ENCODE measurements at places on chromosomes 1 and 21.
A peak's percentile ranks its signal among the peaks of the same experiment; 100 is the strongest.

DNA sequence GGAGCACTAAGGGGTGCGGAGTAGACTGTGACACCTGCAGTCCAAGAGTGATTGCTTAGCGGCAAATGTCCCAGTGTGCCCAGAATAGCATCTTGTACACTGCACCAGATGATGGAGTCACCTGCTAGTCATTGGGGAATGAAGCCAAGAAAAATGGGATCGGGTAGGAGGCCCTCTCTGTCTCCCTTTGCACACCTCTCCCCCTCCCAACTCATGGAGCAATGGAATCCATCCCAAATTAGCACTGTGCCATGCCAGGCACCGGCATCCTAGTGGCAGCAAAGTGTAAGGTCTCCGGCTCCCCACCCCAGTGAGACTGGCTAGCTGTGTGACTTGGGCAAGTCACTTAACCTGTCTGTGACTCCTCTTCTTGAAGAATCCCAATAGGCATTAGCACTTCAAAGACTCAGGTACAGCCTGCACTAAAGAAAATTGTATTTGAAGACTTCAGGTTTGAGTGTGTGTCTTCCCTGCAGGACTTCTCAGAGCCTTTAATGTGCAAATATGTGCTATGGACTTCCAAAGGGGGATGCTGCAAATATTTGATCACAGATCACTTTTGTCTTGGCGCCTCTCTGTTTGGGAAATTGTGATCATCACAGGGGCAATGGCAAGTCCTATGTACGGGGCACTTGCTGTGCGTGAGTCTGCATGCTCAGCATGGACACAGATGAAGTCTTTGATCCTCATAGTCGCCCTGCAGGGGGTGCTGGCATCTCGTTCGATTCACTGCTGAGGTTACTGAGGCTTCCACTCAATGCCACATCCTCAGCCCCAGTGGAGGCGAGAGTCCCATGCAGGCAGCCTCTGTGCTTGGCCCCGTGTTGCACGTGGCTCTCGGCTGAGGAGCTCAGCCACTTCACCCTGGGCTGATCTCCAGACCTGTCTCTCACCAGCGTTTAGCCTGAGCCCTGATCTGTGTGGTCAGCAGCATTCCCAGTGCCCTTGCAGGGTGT is 272.9 kb upstream of the C1orf174 start:
- DNase-seq = no peak

DNA sequence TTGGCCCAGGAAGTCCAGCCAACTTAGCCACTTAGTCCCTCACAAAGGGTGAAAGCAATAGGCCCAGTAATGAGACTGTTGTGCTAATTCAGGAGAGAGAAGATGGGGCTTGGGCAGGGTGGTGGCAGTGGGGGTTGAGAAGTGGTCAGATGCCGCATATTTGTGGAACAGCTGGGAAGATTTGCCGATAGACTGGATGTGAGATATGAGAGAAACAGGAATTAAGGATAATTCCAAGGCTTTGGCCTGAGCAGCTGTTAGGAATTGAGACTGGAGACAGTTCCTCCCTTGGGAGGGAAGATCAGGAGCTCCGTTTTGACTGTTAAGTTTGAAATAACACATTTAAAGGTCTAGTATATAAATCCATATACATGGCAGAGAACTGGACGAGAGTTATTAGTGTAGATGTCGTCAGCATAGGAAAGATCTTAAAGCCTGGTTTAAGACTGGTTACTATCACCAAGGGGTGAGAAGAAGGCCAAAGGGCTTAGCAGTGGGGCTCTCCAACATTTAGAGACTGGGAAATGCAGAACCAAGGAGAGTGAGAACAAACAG is 323.7 kb upstream of the FAM78B start:
- DNase-seq = no peak

GRCh38 chr1:47554901-47555300 is 117.1 kb downstream of the FOXD2 start:
- no peak for DNase-seq

DNA sequence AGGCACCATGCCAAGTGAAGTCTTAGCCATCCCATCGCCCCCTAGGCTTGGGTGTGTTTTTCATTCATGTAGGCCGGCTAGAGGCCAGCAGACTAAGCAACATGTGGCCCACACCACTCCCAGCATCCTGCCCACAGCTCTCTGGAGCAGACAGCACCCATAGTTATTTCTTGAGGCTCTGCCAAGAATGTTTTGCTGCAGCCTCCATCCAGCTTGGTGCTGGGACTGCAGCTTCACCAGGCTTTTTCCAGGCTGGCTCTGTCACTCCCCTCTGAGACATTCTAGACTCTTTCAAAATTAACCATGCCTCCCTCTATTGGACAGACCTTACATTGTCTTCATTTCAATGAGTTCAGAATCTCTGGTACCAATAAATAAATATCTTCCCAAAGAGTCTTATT is 104.2 kb downstream of the DUSP10 start:
- no peak for DNase-seq

DNA sequence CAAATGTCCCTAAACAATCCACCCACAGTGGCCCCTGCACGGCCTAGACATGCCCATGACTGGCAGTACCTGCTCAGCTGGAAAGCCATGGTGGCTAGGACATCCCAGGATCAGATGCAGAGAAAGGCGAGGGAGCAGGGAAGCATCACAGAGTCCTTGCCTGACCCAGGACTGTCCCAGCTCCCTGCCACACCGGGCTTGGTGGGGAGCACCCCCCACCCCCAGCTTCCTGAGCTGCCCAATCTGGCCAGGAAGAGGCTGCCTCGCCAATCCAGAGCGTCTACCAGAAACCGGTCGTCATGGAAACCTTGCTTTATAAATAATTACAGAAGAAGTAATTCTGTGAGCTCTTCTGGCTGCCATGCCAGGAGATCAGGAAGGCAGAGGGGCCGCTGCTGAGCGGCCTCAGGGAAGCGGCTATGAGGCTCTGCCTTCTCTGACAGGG is 34.8 kb downstream of the ACOT7 start:
- peak; percentile 64 for DNase-seq

GRCh38 chr21:43269440-43269839 is 100.6 kb downstream of the CRYAA start:
- peak; percentile 37 for DNase-seq

GRCh38 chr1:225644666-225645065 is 8.3 kb downstream of the ENAH start:
- DNase-seq = no peak

- DNase-seq = no peak
Measured at GRCh38 chr1:155864393-155864792, 5.0 kb downstream of the SYT11 start.

- DNase-seq = no peak
Measured at GRCh38 chr1:203717120-203717519, 47.9 kb upstream of the LAX1 start.

GRCh38 chr1:81813691-81814090 is 13.0 kb downstream of the ADGRL2 start:
- no peak for DNase-seq

DNA sequence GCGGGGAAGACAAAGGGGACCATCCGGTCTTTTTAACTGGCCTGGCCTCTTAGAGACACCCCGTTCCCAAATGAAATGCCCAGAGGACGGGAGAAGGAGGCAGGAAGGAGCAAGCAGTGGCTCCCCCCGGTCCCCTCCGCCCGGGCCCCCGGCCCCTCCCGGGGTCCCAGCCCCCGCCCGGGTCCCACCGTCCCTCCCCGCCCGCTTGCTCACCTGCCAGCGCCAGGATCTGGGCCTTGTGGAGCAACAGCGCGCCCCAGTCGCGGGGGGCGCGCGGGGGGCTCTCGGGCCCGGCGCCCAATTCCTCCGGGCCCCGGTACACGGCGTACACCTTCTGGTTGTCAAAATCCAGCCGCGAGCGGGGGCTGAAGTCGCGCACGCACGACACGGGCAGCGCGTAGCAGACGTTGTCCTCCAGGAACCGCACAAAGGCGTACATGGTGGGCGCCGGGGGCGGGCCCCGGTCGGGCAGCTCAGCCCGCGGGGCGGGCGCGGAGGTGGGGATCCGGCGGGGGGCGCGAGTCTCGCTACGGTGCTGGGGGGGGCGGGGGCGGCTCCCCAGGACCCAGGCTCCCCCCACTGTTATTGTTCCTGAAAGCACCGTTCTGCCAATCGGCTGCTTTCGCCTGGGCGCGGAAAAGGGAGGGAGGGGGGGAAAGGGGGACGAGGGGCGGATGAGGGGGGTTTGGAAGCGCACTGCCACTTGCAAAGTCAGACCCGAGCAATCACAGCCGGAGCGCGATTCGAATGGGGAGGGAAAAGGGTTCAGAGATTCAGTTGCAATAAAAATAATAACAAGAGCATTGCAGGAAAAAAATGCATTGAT is at the start of gene BEND5:
BEND5 (minus strand) TSS at position 499 of the 826 bp plus-strand sequence; CDS start at position 439, 60 bp downstream.
- DNase-seq = peak; percentile 72

GRCh38 chr1:243850202-243850451 is at the start of gene AKT3:
Gene AKT3 (minus strand): TSS chr1:243850243. CDS start chr1:243843170, 7,073 bp downstream.
- no peak for DNase-seq

GRCh38 chr1:102252731-102253505 is 256.2 kb upstream of the OLFM3 start:
- no peak for DNase-seq

- DNase-seq = no peak
Measured at GRCh38 chr1:63497577-63497976, 25.4 kb downstream of the ITGB3BP start.

DNA sequence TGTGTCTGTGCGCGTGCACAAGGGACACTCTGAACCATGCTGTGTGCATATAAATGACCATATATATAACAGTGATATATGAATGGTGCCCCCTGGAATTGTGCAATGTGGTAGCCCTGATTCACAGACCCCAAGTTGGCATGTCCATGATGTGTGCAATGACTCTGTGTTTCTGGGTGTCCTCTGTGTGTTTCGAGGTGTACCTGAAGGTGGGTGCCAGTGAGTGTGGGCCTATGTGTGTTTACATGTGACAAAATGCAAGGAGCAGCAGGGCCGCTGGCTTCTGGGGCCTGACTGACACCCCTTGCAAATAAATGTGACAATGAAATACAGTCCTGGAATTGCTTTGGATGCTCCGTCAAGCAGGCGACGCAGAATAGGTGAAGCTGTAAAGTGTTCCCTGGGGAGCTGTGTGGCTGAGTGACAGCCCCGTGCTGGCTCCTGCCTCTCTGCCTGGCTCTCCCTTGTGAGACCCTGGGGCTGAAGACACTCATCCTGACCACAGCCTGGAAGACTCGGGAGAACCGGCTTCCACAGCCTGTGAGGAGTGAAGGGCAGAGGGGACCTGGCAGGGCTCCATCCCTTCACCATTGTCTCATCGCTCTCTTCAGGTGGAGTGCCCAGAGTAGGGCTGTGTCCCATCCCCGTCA is 38.2 kb upstream of the CSF3R start:
- DNase-seq = no peak

- DNase-seq = no peak
Measured at GRCh38 chr1:225882694-225883615, 775 bp upstream of the TMEM63A start.

DNA sequence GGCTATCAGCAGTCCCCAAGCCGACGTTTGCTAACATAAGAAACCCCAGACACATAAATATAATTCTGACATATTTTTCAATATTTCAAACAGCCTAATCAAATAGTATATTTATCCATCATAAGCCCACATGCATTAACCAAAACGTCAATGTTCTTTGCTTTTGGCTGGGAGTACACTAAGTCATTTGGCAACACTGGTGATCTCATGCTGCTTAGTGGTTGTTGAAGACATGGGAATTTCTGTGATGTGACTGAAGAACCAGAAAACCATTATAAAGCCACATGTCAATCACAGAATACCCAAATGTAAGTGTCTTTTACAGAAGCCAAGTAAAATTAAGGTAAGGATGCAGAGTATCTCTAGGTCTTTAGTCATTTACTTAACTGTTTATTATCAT is 57.6 kb downstream of the PLPPR5 start:
- DNase-seq = no peak

GRCh38 chr1:27626031-27626935 is 8.7 kb downstream of the FGR start:
- peak; percentile 83 for DNase-seq

DNA sequence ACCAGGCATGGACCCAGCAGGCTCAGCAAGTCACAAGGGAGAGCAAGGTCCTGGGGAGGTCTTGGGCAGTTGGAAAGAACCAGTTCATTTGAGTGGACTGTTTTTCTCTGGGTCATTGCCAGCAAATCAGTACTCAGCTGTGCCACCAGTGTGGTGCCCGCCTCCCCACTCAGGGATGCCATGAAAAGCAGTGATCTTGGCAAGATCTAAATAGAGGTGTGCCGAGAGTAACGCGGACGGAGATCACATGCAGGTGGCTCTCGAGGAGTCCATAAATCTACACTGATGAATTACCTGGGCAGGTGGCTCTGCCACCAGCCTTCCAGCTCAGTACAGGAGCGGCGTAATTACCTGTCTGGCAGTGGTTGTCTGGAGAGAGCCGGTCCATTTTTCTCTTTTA is 642.2 kb downstream of the PTPRU start:
- DNase-seq = no peak

DNA sequence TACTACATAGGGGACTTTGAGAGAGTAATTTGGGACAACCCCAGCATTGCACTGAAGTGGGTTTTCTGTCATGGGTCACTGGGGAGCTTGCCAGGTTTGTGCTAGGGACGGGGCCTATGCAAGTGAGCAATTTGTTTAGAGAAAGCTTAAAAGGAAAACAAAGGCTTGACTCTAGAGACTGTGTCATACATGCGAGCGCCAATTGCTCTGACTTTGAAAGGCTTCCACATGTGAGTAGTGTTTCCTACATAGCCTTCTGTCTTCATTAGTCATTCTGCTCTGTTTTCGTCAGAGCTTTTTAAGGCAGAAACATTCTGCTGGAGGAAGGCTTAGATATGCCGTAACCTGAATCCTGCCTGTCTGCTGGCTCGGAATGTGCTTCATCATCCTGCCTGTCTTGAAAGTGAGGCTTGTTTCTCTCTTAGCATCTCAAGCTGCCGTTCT is 28.4 kb downstream of the TRIM45 start:
- DNase-seq = no peak

DNA sequence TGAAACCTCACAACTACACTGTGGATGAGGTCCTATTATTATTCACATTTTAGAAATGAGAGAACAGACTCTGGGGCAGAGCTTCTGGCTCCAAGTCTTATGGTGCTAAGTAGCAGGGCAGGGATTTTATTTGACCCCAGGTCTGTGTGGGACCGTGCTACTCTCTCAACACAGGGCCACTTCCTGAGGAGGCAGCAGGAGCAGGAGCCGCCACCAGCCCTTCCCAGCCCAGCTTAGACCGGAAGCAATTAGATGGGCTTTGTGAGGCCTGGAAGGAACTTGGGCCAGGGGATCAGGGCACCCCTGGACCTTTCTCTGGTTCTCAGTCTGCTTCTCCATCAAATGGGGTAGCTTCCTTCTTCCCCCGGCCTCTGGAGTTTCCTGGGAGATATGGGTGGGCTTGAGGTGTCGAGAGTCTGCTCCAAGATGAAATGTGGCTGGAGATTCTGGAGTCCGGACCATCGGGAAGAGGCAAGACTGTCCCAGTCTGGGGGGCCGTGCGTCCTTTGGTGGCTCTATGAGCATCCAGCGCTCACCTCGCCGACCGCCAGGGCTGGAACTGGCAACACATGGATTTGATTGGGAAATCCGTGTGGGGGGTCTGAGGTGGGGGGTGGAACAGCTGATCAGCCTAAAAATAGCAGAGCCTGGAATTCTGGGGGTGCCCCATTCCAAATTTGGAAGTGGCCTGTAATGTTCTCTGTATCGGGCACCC is 136.8 kb downstream of the FOXD2 start:
- DNase-seq = no peak

GRCh38 chr1:66761221-66761620 is 9.0 kb downstream of the DYNLT5 start:
- DNase-seq = no peak
